ENCODE measurements at places on chromosomes 12 and 14.

DNA sequence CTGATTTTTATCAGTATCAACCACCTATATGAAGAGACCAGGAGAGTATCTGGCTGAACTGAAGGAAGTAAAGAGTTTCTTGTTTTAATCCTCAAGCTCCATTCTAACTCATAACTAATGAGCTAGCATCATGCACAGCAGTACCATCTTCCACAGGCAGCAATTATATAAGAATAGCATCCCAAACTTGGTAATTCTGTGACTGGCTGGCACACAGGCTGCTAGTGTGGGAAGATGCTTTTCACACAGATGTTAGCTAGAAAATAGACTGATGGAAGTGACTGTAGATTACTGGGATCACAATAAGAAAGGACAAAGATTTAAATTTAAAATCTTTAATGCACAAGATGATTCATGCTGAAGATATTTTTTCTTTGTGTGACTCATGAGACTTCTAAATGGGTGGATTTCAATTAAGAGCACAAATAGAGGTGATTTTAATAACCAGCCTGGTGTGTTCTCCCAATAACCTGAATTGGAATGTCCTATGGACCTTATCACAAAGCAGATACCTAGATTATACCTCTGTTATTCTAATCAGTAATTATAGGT, 417.7 kb upstream of the ATXN7L3B start:
- no peak for DNase-seq

DNA sequence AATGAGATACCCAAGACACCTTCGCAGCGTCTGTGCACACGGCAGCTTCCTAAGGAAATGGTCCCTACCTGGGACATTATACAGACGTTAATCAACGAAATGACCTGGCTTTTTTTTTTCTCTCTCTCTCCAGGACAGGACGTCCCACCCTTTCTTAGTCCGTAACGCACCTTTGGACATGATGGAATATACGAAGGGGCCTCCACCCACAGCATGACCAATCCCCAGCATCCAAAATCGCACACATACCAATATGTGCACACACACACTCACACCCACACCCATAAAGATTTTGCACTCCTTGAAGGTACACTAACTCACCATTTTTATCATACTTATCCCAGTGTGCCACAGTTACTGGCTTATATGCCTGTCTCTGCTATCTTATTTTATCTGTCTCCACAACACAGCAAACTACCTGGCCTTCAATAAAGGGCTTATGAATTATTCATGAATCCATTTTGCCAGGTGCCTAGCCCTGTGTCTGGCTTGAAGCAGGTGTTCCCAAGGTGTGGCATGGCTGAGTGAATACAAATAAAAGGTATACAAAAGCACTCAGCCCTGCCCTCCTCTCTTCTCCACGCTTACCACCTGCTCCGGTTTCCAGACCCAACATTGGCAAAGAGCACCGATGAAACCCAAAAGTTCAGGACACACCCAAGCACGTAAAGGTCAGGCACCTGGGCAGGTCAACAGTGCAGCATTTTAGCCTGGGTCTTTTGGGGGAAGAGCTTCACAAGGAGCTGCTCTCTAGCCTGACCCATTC, 2.2 kb downstream of the SCNN1A start:
- no peak for DNase-seq

- no peak for DNase-seq
These were observed 340.4 kb downstream of the RAD51B start for GRCh38 chr14:68159701-68160633.

DNA sequence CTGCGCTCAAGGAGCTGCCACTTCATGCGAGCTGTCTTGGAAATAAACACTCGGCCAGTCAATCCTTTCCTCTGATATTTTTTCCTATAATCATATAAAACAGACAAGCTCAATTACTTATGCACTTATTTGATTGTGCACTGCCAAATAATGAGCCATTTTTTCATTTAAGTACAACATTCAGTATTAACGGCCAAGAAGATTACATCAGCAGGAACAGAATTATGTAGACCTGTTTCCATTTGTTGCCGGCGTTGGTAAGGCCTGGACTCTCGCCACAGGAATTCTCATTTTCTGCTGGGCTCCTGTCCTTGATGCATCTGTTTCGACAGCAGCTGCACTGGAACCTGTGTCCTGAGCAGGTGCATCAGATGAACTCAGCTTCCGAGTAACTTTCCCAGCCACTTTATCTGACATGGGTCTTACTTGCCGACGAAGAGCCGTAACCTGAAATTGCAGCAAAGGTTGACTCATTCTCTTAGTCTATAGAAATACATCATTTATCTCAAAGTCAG, 110.2 kb downstream of the KIF21A start:
- DNase-seq, result no peak

GRCh38 chr12:63420206-63420644, 248.1 kb downstream of the DPY19L2 start:
- no peak for DNase-seq

- no peak for DNase-seq
These were observed 163.4 kb downstream of the RAD51B start for GRCh38 chr14:67982711-67983608.

DNA sequence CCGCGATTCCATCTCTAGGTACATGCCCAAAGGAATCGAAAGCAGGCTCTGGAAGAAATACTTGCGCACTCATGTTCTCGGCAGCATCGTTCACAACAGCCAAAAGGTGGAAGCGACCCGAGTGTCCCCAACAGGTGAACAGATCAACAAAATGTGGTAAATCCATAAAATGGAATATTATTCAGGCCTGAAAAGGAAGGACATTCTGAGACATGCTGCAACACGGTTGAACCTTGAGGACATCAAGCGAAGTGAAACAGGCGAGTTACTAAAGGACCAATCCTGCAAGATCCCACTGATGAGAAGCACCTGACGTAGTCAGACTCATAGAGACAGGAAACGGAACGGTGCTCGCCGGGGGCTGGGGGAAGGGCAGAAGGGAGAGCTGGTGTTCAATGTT, 17.5 kb upstream of the DIO3 start:
- no peak for DNase-seq

DNA sequence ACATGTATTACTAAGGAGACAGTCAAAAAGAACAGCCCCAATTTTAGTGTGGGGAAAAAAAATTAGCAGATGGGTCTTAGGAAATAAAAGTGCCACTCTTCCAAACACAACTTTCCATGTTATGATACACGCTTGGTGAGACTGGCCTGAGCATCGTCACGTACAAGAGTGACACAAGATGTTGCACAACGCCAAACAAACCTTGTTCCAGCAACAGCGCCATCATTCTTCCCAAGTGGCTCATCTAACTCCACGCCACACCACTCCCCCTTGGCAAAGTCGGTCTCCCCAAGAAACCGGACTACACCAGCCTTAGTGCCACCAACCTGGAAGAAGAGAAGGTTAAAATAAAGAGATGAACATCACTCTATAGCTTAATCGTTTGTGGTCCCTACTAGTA, 58.7 kb downstream of the CLIP1 start:
- no peak for DNase-seq

DNA sequence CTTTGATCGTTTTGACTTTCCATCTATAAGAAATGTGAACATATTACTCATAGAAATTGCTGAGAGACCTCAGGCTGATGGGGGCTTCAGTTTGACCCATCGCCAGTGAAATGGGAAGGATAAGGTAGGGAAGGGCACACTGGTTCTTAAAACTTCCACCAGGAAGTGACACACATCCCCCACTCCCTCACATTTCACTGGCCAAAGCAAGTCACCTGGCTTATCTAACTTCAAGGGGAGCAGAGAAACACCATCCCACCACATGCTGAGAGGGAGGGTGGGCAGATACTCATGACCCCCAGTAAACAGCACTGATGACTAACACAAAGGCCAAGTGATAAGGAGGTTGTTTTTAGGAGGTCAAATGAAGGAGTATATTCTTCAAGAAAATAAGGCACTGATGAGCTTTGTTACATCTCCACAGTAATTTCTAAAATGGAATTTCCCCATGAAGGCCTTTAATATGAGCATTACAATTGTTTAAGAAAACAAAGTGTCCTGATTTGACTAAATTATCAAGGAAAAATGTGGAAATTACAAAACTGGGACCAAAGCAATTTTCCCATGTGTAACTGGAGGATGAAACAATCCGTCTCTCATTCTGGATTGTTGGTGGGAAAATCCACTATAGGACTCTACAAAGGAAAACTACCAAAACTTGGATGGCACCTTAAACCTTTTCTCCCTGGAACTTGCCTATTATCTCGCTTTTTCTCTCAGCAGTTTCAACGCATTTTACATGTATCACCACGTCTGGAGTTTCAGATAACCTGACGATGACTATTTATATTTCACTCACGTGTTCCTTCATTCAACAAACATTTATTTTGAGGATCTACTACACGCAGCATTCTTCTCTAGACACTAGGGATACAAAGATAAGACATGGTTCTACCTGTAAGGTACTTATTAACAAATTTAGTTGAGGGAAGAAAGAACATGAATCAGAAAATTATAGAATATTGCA, 91.8 kb upstream of the EEA1 start:
- no peak for DNase-seq

GRCh38 chr14:24297190-24297964, 2.2 kb downstream of the DHRS1 start:
- no peak for DNase-seq

DNA sequence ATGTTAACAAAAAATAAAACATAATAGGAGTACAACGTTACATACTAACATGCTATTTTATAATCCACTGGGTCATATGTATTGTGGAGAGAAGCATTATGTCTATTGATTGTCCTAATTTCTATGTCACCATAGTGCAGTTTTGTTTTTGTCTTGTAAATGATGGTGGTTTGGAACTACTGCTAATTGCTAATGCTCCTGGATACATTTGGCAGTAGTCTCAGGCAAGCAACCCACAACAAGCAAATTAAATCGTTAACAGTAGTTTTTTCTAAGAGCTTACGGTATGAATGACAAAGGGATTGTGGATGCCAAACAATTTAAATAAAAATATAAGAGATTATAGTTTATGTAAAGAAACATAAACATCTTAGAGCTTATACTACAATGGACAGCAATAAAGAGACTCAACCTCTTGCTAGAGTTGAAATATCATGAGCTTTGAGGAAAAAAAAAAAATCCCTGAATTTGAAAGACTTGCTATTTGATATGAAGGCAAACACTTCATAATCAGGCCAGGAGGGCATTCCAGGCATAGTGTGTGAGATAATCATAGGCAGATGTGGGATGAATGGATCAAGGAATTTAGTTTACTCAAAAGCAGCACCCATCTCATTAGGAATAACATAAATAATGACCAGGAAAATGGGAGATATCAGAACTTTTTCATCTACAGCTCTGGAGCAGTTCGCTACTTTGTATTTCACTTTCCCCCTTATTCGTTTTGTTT, 181.3 kb downstream of the CCDC59 start:
- DNase-seq, result no peak

GRCh38 chr12:38838056-38838850, 67.1 kb downstream of the CPNE8 start:
- no peak for DNase-seq

DNA sequence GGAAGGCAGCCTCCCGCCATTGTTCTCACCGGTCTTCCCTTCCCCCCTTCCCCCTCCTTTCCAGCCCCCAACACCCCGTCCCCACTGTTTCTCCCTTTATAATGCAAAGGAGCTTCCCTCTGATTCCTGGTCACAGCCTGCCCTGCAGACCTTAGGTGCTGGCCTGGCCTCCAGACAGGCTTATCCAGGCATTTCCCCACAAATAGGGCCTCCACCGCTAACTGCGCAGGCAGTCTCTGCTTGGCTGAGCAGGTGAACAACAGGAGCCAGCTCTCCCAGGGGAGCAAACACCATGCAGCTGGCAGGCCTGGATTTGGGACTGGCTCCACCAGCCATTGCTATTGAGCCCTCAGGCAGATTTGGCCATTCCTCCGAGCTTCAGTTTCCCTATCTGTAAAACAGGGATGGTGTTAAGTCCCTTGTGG, 46.0 kb downstream of the SMIM41 start:
- DNase-seq, result no peak

DNA sequence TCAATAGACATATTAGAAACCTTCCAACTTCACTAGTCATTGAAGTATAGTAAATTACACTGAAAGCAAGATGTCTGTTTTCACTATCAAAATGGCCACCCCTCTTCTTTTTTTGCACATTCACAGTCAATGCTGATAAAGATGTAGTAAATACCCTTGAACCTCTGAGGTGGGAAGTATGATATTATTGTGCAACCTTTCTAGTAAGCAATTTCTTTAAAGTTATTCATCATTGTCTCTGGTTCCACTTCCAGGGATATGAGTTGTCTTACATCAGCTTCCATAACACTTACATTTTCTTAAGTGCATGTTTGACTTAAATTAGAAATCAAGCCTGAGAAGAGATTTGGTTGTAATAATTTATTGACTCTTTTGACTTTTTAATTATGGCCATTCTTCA, 453.9 kb upstream of the MGAT4C start:
- DNase-seq, result no peak

- DNase-seq, result no peak
These were observed 91.1 kb downstream of the SCARB1 start for GRCh38 chr12:124772289-124773170.

DNA sequence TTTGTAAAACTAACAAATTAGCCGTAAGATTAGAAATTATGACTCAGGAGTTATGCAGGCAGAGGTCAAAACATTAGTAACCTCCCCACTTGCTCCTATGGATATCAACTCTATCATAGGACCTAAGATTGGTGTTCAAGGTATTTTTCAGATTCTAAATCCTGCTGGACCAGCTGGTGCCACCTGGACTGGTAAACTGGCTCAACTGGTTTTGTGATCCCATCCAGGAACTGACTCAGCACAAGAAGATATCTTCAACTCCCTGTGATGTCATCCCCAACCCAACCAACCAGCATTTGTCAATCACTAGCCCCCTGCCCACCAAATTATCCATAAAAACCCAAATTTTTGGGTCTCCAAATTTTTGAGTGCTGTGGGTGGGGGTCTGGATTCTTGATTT, 98.1 kb upstream of the OR4E1 start:
- no peak for DNase-seq

DNA sequence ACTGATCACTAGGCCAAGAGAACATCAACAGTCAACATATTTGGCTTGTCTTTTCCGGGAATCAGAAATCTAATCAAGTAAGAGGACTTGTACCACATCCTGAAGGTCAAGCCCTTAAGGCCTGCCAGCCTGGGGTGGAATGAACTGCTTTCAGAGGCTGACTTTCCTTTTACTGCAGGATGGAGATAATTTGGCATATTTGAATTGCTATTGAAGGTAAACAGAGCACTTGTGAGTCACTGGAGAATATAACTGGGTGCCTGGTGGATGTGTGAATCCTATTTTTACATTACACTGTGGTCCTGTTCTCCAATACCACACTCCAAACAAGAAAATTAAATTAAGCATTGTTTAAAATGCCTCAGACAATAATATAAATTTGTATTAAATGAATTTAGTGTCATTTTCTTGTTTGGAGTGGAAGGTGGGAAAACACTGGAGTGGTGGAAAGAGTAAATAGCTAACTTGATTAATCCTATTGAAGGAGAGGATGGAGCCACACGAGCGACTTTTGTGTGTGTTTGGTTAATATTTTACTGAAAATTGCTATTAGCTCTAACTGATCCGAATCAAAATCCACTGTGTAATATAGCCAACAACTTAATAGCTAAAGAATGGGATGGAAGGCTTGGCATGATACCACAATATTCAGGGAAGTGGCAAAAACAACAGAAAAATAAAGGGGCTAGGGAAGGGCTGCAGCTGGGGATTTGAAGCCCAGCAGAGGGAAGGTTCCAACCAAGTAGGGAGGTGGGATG, 89.4 kb downstream of the OTX2 start:
- no peak for DNase-seq

All from activated naive CD4-positive, alpha-beta T cell (primary cell).